ENCODE measurements at places on chromosomes 7 and 10. TPM values are rescaled to one million over a fixed set of nuclear protein-coding genes. Genes with fewer than 3 reads are reported as not detected.
A peak's percentile ranks its signal among the peaks of the same experiment; 100 is the strongest.

- no peak for DNase-seq
Measured at GRCh38 chr7:137747359-137748031, 99.3 kb downstream of the DGKI start.

GRCh38 chr7:47389171-47389922 lies 192.6 kb downstream of the TNS3 start:
- no peak for DNase-seq

DNA sequence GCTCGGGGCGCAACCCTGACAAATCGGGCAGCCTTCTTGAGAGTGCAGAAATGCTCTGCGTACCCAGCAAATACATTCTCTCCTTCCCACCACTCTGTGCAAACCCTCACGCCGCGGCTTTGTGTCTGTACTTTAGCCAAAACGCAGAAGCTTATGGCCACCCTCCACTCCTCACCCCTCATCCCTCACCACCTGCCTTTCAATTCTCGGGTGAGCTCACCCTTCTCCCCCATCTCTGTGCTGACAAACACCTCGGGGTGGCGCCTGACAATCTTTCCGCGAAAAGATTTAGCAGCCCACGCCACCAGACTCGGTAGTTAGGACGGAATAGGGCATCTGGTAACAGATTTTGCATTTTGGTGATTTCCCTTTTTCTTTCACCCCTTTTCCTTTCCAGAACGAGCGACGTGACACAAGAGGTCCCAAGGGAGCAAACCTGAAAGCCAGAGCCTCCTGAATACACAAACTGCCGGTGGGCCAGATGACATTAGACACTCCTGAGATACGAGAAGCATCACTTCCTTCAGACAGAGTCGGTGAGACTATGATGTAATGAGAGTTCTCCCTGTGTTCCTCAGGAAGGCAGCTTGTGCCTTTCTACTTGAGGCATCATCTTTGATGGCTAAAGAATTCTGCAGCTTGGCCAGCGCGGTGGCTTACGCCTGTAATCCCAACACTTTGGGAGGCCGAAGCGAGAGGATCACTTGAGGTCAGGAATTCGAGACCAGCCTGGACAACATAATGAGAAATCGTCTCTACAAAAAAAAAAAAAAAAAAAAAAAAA lies 671 bp upstream of the ATAD1 start:
- peak; percentile 65 for DNase-seq

- DNase-seq: no peak
Measured at GRCh38 chr7:85521108-85521694, 334.3 kb upstream of the SEMA3D start.

DNA sequence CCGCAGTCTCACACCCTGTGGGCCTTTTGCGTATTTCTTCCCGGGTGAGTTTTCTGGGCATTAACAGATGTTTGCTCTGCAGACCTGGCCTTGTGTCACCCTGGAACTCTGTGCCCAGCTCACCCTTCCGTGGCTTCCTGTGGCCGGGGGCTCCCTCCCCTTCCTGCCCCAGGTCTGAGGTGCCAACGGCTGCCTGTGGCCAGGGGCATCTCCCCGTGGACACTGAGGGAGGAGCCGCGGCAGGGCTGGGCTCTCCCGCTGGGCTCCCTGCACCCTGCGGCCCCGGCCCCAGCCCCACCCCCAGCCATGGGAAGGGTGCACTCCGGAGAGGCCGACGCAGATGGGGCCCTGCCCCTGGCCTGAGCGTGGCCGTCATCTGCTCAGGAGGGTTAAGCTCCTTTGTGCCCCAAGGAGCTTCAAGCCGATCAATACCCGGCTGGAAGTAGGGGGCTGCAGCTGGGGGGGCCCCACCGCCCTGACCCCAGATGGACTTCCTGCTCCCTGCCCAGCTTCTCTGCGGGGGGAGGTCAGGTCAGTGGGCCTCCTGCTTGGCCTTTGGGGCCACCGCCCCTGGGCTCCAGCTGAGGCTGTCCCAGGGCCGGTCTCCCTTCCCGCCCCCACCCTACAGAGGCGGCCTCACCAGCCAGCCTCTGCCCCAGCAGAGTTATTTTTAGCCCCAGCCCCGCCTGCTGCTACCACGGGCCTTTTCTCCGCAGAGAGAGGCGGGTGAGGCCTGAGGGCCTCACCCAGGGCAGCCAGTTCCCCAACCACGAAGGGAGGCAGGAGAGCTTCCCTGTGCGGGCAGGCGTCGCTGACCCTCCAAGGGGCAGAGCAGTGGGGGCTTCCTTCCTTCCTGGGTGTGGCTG lies 24.2 kb downstream of the PWWP2B start:
- DNase-seq: peak; percentile 91

- DNase-seq: no peak
Measured at GRCh38 chr7:25758559-25758958, 393.4 kb upstream of the NFE2L3 start.

GRCh38 chr7:139798221-139798620 lies 20.4 kb upstream of the HIPK2 start:
- DNase-seq: no peak

- no peak for DNase-seq
Measured at GRCh38 chr7:51229106-51229537, 87.5 kb downstream of the COBL start.

GRCh38 chr7:1752771-1753563 lies 82.9 kb downstream of the ELFN1 start:
- peak; percentile 15 for DNase-seq

DNA sequence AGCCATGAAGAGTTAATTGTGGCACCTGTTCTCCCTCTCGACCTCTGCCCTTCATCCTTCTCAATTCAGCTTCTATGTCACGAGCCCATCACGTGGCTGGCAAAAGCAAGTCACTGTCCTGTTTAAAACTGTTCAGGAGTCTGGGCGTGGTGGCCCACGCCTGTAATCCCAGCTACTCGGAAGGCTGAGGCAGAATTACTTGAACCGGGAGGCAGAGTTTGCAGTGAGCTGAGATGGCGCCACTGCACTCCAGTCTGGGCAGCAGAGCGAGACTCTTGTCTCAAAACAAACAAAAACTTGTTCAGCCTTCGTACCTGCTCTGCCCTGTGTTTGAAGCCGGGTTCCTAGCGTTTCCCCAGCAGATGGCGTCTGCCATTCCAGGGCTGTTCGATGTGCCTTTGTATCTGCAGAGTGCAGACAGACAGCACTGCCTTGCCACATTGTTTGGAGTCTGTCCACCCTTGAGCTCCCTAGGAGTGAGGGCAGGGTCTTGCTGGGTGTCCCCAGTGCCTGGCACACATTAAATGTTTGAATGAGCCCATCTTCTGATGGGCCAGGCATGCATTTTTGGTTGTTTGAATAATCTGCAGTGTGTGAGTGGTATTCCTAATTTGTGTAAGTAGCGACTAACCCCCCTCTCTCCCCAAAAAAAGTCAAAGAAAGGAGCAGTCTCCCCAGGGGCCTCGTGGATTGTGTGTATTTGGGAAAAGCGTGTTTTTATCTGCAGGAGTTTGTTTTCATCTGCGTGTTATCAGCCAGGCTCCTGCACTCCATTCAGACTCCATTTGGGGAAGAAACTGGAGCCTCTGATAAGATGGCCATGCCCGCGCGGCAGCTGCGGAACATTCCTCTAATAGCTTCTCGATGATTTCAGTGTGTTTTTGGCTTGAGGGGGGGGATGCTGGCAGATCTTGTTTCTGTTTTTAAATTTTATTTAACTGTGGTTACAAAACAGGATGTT lies 61.2 kb downstream of the DNAJB6 start:
- peak; percentile 37 for DNase-seq

- DNase-seq: no peak
Measured at GRCh38 chr10:95214369-95214768, 20.3 kb downstream of the ACSM6 start.

GRCh38 chr10:72832701-72833100 lies 60.8 kb upstream of the OIT3 start:
- no peak for DNase-seq

DNA sequence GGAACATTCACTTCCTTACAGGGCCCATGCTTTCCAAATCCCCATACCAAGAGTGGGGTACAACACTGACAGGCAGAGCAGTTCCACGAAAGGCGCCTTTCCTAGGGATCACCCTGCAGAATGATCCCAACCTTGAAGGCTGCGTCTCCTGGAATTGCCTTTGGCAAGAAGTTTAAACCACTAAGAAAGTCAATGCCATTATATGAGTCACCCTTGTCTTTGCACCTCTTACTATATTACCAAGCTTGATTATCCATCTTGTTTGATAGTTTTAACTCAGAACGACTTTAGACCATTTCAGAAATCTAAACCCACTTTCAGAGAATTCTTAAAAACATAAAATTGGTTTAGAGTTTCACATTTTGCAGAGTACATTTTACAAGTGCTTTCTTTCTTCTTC lies 282.1 kb downstream of the ARHGAP12 start:
- DNase-seq: no peak

DNA sequence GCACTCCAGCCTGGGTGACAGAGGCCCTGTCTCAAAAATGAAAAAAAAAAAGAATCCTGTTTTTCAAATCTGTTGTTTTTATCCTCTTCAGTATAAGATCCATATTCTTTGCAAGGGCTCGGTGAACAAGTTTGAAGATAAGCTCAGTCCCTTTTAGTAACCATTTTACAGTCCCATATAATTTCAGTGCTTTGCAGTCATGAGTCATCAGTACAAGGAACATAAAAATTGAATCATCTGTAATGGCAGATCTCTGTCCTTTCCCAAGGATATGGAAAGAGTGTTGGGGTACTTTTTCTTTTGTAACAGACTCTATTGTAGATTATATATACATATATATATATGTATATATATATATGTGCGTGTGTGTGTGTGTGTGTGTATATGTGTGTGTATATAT lies 52.2 kb upstream of the ZPBP start:
- DNase-seq: no peak

DNA sequence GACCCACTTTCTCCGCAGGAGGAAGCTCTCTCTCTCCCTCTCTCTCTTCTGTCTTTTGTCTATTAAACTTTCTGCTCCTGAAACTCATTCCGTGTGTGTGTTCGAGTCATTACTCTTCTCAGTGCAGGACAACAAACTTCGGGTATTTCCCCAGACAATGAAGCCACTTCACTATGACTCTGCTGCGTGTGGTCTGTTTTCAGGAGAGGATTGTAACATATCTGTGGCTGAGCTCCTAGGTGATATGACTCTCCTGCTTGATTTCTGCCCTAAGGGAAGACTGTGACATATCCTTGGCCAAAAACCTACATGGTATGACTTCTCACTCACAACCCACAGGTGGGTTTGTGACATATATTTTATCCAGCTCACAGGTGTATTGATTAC lies 39.9 kb upstream of the ZNF107 start:
- DNase-seq: no peak

GRCh38 chr10:12710594-12711349 lies 290.7 kb downstream of the CCDC3 start:
- peak; percentile 64 for DNase-seq

DNA sequence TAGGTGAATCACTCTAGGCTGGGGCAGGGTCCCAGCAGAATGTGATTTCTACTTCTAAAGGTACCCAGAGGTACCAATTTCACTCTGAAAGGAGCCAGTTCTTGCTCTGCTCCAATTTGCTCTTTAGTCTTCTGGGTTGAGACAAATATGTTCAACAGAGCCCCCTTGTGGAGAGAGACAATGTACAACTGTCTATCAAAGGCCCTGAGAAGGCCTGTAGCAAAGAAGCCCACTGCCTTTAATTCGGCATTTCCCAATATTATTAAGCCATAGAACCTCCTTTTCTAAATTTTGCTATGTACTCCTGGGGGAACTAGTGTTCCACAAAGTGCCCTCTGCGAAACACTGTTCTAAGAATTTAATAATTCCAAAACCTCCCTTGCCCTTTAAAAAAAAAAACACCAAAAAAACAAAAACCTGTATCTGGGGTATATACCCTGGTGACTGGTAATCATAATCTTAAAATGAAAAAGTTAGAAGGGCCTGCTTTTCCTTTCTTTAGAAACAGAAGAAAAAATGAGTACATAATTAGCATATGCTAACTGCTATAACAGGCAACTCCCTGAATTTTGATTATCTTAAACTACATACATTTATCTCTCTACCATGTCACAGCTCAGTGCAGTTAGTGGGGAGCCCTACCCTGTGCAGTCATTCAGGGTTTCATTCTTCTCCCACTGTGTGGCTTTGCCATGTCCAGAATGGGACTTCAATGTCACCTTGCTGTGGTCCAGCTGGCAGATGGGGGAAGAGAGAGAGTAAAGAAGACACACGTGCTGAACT lies 160.9 kb upstream of the BMPER start:
- no peak for DNase-seq

- peak; percentile 65 for DNase-seq
Measured at GRCh38 chr7:140541513-140542227, 62.4 kb upstream of the MKRN1 start.

DNA sequence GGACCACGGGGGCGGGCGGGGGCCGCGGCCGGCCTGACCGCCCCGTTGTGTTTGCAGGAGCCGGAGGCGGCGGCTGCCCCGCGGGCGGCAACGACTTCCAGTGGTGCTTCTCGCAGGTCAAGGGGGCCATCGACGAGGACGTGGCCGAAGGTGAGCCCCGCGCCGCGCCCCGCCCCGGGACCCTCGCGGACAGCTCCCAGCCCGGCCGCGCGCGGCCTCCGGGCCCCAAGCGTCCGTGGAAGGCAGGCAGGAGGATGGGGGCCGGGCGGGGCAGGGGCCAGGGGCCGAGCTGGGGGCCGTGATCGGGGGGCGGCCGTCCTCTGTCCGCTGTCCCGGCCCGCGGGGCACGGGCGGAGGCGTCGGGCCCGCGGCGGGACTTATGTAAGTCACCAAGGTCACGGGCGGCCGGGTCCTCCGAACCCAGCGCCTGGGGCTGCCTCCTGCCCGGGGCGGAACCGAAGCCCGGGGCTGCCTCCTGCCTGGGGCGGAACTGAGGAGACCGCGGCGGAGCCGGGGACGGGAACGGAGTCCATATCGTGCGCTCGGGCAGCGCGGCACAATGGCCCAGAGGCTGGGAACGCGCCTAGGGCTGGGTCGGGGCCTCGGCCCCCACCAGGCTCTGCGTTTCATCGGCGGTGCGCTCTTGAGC lies 497 bp downstream of the PPP2R2D start:
- DNase-seq: peak; percentile 79

- DNase-seq: no peak
Measured at GRCh38 chr10:78176320-78177317, 143.0 kb downstream of the RPS24 start.

- no peak for DNase-seq
Measured at GRCh38 chr7:111096997-111097396, 6.1 kb downstream of the LRRN3 start.

- no peak for DNase-seq
Measured at GRCh38 chr7:37432281-37432920, 16.3 kb downstream of the ELMO1 start.

Gene EN2
- total RNA-seq: not detected

Gene ADRA2A
- total RNA-seq: 12.8 TPM

Gene IGFBP1
- not detected for total RNA-seq

Gene ZNF804B
- total RNA-seq: 0.06 TPM

Gene HMX3
- 0.92 TPM for total RNA-seq

Gene WDR86
- 1.2 TPM for total RNA-seq

Gene IL6
- total RNA-seq: 2.2 TPM

Gene INSYN2A
- total RNA-seq: 0.51 TPM

Gene DRGX
- 0.35 TPM for total RNA-seq

Gene BMPER
- total RNA-seq: 2.0 TPM

Gene VCL
- 114 TPM for total RNA-seq

Gene MBLAC1
- 2.5 TPM for total RNA-seq

Gene PPP1R17
- not detected for total RNA-seq

Gene DYDC2
- not detected for total RNA-seq

Gene MRC1
- 48.4 TPM for total RNA-seq

Gene CASP2
- 26.1 TPM for total RNA-seq

Gene SEMA3C
- 150 TPM for total RNA-seq
